ENCODE measurements at places on chromosomes 2 and 18.

DNA sequence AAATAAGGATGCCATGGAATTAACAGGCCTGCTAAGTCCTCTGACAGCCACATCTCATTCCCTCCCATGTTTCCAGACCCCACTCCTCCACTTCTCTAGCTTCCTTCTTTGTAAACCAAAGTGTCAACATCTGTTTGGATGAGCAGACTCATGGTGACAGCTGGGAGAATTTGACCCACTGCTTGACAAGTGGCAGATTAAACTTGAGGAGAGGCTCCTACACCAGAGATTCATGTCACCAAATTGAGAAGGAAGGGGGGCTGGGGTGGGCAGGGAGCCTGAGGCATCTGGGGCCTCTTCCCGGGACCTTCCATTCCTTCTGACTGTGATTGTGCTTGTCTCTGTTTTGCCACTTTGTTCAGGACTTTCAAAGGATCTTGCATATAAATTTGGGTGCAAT lies 41.0 kb upstream of the IGFBP5 start:
- no peak for DNase-seq

GRCh38 chr2:163345795-163346573 lies 389.8 kb downstream of the FIGN start:
- peak; percentile 20 for DNase-seq

GRCh38 chr2:20622296-20622686 lies 28.6 kb downstream of the HS1BP3 start:
- DNase-seq, result no peak

DNA sequence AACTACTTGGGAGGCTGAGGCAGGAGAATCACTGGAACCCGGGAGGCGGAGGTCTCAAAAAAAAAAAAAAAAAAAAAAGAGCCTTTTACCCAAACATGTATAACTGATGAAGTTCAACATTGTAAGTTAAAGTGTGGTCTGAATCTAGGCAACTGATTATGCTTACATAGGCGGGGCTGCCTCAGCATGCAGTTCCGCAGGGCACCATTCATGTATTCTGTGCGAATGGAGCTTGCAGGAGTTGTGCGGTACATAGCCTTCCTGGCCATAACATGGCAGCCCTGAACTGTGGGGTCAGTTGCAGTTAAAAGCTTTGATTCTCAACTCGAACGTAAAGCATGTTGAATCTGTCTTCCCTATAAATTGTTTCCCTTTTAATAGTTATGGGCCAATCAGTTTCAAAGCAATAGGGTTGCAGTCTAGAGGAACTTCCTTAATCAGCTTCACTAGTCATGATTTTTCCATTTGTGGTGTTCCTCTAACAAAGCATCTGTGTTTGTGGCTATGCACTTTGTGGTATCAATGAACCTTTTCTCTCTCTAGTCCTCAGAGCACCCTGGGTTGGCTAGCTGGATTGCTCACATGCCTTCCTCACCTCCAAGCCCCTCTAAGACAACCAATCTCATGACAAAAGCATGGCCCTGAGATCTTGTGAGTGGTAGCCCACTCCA lies 30.6 kb upstream of the CEP68 start:
- DNase-seq, result no peak

DNA sequence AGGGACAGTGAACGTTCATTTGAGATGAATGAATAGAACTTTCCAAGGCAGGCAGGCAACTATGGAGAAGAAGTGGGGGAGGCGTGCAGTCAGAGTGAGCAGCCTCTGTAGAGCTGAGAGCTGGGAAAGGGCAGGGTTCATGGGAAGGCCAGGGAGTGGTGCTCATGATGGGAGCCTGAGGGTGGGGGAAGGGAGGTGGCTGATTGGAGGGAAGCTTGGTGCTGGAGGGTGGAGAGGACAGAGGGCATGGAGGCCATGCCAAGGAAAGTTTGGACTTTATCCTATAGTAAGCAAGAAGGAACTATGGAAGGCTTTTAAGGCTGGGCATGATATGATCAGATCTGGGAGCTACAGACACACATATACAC lies 47.6 kb upstream of the LGALSL start:
- no peak for DNase-seq

DNA sequence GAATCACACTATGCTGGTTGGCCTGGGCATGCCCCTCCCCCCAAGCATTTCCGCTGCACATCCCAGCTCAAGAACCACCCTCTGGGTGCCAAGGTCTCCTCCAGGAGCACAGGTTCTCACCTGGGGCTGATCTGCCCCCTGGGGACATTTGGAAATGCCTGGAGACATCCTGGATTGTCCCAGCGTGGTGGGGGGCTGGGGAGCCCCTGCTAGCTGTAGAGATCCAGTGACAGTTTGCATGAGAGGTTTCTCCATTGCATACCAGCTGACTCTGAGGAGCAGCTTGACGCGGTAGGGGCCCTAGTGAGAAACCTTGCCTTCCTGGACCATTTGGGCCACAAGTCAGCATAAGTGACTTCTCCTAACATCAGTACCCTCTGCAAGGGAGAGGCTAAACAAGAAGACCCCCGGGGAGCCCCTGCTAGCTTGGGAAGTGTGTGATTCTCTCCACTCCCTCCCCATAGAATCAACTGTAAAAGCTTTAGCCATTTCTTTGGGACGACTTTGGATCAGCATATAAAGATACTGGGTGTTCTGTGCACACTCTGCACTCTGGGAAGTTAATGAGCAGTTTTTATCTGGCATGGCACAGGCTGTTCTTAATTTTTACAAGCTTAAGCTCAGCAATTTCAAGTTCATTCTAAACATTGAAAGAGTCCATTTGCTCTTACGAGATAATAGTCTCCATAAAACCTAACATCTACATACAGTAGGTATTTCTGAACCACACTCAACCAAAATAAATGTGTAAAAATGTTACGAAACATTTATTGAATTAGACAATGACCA lies 94.1 kb downstream of the GBX2 start:
- no peak for DNase-seq

Data from AG09309 (cell line).